ENCODE measurements at places on chromosomes 11 and 22.

DNA sequence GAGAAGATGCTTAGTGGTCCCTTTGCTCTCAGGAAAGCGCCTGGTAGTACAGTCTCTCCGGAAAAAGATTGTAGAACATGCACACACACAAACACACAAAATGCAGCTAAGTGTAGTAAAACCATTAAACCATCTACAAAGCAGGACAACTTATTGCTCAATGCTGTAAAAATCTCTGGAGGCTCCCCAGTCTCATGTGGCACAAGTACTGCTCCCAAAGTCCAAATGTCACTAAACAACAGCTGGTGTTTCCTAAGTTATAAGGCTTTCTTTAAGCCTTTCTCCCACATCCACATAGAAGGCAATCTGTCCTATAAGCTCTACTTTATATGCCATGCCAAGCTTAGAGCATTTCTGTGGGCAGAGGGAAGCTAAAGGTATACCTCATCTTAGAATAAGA lies 32.9 kb downstream of the CDON start:
- no peak overlapping the region for H3K4me3 ChIP-seq
- H3K27ac ChIP-seq = no peak overlapping the region
- no peak for DNase-seq

DNA sequence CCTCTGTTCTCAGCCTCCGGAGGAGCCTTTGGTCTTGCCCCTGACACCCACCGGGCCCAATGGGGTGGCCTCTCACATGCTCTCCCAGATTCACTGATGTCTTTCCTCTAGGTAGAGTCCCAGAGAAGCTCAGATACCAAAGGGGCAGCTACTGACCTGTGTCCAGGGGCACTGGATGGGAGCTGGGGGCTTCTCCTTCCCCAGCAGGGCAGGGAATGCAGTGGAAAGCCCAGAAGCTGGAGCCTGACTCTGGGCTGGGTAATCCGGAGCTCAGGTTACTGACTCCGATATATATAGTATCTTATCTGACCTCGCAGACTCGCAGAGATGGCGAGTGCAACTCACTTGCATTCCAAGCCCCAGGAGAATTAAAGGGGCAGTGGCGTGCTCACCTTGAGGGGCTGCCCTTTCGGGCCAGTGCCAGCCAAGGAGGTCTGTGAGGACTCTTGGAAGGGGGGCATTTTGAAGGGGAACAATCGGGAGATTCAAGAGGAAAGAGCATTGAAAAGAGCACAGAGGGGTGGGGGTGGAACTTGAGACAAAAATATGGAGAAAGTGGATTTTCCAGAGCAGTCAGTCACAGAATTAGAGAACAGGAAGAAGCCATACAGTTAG lies 2.5 kb downstream of the USP2 start:
- H3K36me3 ChIP-seq = no peaks in the 10 kb centered on the region
- H3K4me3 ChIP-seq = no peak overlapping the region
- peaks cover 3% of the 10 kb centered on the region for H3K27me3 ChIP-seq
- no peak overlapping the region for H3K27ac ChIP-seq

DNA sequence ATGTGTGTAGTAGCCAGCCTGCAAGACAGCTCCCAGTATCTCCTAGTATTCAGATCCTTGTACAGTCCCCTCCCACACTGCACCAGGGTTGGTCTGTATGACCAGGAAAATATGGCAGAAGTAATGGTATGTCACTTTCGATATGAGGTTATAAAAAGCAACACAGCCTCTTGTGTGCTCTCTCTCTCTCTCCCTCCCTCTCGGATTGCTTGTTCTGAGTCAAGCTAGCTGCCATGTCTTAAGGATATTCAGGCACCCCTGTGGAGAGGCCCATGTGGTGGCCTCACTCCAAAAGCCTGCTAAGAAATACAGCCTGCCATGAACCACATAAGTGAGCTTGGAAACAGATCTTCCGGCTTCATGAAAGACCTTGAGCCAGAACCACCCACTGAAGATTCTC lies 25.4 kb downstream of the FXYD6 start:
- no peak overlapping the region for H3K27ac ChIP-seq
- no peak overlapping the region for H3K4me3 ChIP-seq
- H3K36me3 ChIP-seq = no peaks in the 10 kb centered on the region
- H3K27me3 ChIP-seq = peaks cover 11% of the 10 kb centered on the region
- peaks cover 12% of the 10 kb centered on the region for H3K4me1 ChIP-seq
- no peak for DNase-seq

GRCh38 chr11:70462818-70463477 lies 64.6 kb downstream of the CTTN start:
- no peak overlapping the region for H3K27ac ChIP-seq
- DNase-seq = no peak
- no peak overlapping the region for H3K4me3 ChIP-seq
- peaks cover 7% of the 10 kb centered on the region for H3K27me3 ChIP-seq

GRCh38 chr11:92907671-92908070 lies 61.8 kb upstream of the MTNR1B start:
- H3K4me1 ChIP-seq = no peaks in the 10 kb centered on the region
- no peaks in the 10 kb centered on the region for H3K27me3 ChIP-seq
- no peaks in the 10 kb centered on the region for H3K36me3 ChIP-seq
- no peak overlapping the region for H3K27ac ChIP-seq
- no peak overlapping the region for H3K4me3 ChIP-seq
- no peak for DNase-seq

DNA sequence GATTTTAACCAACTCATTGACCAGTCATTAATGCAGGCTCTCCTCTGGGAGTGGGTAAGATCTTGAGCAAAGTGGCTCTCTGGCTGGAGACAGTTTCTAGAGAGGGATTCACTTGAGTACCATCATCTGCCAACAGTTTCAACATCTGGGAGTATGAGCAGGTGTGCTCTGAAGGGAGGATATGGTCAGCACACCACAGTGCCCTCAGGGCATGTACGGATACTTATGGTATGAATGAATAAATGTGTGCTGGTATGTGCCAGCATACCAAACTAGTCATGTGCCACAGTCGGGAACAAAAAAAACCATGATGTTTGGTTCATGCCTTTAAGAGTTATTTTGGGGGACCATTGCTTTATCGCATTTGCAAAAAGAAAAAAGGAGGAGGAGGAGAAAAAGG lies 1197.5 kb upstream of the TENM4 start:
- no peak overlapping the region for H3K4me3 ChIP-seq
- H3K27me3 ChIP-seq = no peaks in the 10 kb centered on the region
- H3K36me3 ChIP-seq = no peaks in the 10 kb centered on the region
- DNase-seq = no peak
- H3K27ac ChIP-seq = no peak overlapping the region
- no peaks in the 10 kb centered on the region for H3K4me1 ChIP-seq

DNA sequence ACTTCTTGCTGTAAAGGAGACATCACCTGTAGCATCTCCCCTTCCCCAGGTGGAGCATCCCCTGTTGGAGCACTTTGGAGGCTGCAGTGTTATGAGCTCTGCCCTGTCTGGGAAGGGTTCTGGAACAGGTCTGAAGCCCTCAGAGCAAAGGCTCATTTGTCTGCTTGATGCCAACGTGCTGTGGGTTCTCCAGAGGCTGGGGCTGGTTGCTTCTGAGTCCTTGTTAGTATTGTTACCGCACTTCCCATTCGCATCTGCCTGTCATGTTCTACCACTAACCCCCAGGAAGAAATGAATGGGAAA lies 73.1 kb downstream of the PACS1 start:
- H3K4me3 ChIP-seq = no peak overlapping the region
- H3K27ac ChIP-seq = no peak overlapping the region
- no peaks in the 10 kb centered on the region for H3K4me1 ChIP-seq
- H3K36me3 ChIP-seq = no peaks in the 10 kb centered on the region

DNA sequence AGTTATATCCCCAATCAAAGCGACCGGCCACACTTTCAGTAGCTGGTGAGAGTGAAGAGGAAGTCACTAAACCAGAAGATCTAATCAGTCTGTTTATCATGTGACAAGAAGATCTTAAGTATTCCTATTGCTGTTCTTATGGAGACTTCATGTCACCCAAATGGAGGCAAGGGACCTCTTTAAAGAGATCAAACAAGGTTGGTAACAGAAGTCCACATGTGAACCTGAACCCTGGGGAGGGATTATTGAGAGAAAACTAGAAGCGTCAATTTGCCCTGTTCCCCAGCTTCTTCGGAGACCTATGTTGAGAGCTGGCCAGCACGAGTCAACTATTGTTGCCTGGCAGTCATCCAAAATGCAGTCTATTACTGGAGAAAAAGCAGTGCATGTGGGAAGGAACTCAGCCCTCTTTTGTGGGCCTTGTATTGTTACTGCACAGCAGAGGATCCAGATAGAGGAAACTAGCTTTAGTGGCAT lies 76.9 kb upstream of the CTSC start:
- H3K4me1 ChIP-seq = peaks cover 23% of the 10 kb centered on the region
- DNase-seq = peak; percentile 63
- H3K27ac ChIP-seq = peak overlapping the region; percentile 23
- no peak overlapping the region for H3K4me3 ChIP-seq
- H3K36me3 ChIP-seq = no peaks in the 10 kb centered on the region
- no peaks in the 10 kb centered on the region for H3K27me3 ChIP-seq

- H3K4me1 ChIP-seq = peaks cover 10% of the 10 kb centered on the region
- DNase-seq = no peak
- H3K27ac ChIP-seq = no peak within 1 kb of the TSS
- peaks cover 4% of the 10 kb centered on the region for H3K27me3 ChIP-seq
- H3K36me3 ChIP-seq = no peaks in the 10 kb centered on the region
Observed at GRCh38 chr11:6655790-6656583, at the start of gene DCHS1. Gene DCHS1, minus strand, starts transcription at chr11:6655809. Its CDS starts 14,196 bp downstream, at chr11:6641613.

DNA sequence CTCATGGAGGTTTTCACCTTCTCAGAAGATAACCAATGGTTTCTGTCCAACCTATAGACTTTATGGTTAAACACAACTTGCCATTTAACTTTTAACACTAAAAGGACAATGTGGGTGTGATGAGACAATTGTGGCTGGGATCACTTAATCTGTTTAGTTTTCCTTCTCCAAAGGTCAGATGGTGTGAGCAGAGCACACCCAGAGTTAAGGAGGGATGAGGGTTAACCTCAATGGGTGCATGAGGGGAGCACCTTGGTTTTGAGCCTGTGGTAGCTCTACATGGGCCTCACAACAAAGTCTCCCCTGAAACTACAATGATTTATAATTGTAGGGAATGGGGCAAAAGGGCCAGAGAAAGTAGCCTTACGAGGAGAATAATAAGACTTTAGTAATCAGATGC lies 28.9 kb upstream of the CHRM4 start:
- no peak overlapping the region for H3K27ac ChIP-seq

Data from natural killer cell (primary cell).